ENCODE measurements at places on chromosomes 6 and 20. TPM values are rescaled to one million over a fixed set of nuclear protein-coding genes. Genes with fewer than 3 reads are reported as not detected.

The CPNE5 gene
- 0.16 TPM for total RNA-seq

The WFDC5 gene
- total RNA-seq: not detected

The CPXM1 gene
- total RNA-seq: not detected

The VSX1 gene
- 0.99 TPM for total RNA-seq

The TCF15 gene
- not detected for total RNA-seq

The ARG1 gene
- not detected for total RNA-seq

The SLC9A8 gene
- total RNA-seq: 9.4 TPM

The GLP1R gene
- total RNA-seq: not detected

The ADGRB3 gene
- not detected for total RNA-seq

The PAK5 gene
- not detected for total RNA-seq

The PPP2R5D gene
- total RNA-seq: 25.7 TPM

The DNAH8 gene
- total RNA-seq: not detected

The CTSZ gene
- 188 TPM for total RNA-seq

The GNMT gene
- total RNA-seq: 0.13 TPM

The HLA-DMB gene
- 1.7 TPM for total RNA-seq

The GGTLC1 gene
- not detected for total RNA-seq

The GJA10 gene
- total RNA-seq: not detected

The PHACTR1 gene
- total RNA-seq: not detected

The SOX18 gene
- total RNA-seq: 2.7 TPM

Data from A549 treated with Hydrocortisone at 1 μM for 4 hours (cell line).